ENCODE measurements at places on chromosomes 16 and 17.

- no peak for DNase-seq
Measured at GRCh38 chr17:18974407-18975149, 22.6 kb downstream of the SLC5A10 start.

DNA sequence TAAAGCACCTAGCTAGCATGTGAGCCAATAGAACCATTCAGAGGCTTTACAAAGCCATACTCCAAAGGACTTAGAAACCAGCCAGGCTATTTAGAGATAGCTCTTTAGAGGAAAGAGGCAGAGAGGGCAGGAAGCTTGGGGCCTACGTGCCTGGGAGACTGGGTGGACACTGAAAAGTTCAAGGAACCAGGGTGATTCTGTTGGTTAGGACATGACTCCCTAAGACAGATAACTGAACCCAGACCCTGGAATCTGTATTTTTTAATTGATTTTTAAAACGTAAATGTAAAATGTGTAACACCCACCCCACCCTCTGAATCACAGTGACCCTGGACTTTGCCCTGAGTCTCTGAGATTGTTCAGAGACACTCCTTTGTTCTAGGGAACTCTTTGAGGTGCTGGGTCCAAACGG, 16.1 kb upstream of the GNA13 start:
- DNase-seq = no peak

GRCh38 chr16:81321039-81321438, 6.3 kb downstream of the GAN start:
- DNase-seq = no peak

GRCh38 chr17:2136241-2136640, 81.3 kb downstream of the HIC1 start:
- no peak for DNase-seq

DNA sequence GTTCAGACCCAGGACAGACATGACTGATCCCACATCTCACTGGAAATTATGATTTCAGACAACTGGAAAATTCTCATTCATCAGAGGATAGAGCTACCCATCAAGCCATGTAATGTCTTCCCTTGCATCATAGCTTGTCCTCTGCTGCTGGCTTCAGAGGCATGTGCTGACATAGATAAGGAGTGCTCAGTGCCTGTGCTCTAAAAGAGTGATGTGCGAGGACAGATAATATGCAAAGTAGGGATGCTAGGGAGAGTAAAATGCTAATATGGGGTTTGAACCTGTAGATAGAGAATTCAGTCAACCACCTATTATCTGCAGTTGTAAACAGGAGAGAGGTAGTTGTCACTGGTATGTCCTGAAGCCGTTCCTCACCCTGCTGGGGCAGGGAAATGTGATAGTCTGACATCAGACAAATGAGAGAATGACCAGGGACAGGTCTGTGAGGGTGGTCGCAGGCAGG, 349.7 kb upstream of the CCL2 start:
- no peak for DNase-seq

DNA sequence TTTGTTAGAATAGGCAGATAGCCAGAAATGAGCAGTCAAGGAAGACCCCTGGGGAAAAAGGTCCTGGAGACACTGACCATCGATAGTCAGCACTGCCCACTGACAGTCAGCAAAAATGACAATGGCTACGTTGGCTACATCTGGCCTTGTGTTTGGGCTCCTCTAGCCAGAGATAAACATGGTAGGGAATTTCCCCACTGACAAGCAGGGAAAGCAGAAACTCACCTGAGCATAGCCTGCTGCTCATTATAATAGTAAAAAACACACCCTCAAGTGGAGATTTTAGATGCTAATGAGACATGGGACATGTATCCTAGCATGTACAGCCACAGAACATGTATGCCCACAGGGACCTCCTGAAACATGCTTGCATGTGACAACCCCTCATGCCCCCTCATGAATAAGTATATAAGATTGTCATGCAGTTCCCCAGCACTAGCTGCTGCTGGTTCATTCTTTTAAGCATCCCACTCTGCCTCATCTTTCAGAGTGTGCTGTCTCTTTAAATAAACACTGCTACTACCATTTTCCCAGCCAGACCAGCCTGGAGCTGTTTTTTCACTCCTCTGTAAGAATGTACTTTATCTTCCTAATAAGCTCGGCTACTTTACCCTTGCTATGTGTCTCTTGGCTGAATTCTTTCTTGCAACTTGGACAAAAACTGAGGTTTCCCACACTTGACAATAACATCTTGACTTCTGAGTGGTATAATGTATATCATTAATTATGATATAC, 550.1 kb upstream of the CDH8 start:
- no peak for DNase-seq

GRCh38 chr16:85651629-85652430, 36.9 kb downstream of the GINS2 start:
- no peak for DNase-seq
